ENCODE measurements at places on chromosomes 5 and 9.

DNA sequence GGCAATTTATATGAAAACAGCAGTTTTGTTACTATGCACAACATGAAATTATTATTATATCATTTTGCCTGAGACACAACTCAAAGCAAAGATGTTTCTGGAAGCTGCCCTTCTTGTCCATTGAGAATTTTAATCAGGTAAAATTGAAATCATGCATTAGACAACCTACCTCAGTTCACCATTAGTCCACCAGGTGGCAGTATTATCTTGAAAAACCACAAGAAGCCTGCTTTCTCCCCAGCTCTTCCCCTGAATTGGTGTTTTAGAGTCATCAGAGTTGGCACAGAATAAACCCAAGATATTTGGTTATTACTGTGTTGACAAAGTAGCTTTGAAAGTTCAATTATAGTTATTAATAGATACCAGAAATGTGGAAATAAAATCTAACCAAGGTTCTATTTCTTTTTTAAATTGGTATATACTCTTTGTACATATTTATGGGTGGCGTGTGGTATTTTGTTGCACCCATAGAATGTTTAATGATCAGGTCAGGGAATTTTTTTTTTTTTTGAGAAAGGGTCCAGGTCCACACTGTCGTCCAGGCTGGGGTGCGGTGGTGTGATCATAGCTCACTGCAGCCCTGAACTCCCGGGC, 25.7 kb downstream of the UTP15 start:
- DNase-seq, result peak; percentile 69

- DNase-seq, result no peak
These were observed 70.0 kb downstream of the GLDC start for GRCh38 chr9:6575324-6576034.

DNA sequence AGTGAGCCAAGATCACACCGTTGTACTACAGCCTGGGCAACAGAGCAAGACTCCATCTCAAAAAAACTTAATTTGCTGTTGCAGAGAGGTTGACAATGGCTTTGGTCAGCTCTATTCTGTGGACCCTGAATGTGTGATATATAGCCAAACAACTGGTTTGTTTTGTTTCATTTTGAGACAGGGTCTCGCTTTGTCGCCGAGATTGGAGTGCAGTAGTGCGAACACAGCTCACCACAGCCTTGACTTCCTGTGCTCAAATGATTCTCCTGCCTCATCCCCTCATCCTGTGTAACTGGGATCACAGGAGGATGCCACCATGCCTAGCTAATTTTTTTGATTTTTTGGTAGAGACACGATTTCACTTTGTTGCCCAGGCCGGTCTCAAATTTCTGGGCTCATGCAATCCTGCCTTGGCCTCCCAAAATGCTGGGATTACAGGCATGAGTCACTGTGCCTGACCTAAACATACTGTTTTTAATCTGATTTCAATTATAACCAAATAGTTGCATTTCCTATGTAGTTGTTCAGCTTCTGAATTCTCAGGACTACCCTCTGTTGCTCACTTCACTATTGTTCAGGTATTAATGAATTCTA, 9.8 kb downstream of the RNF183 start:
- no peak for DNase-seq

GRCh38 chr9:127763918-127764384, 14.5 kb downstream of the SH2D3C start:
- no peak for DNase-seq

DNA sequence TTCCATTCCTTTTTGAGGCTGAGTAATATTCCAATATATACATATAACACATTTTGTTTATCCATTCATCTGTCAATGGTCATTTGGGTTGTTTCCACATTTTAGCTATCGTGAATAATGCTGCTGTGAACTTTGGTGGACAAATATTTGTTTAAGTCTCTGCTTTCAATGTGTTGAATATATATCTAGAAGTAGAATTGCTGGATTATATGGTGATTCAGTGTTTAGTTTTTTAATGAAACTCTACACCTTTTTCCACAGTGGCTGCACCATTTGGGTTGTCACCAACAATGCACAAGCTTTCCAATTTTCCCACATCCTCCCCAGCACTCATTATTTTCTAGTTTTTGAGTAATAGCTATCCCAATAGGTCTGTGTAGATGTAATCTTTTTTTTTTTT, 69.5 kb downstream of the ACTBL2 start:
- DNase-seq, result no peak

DNA sequence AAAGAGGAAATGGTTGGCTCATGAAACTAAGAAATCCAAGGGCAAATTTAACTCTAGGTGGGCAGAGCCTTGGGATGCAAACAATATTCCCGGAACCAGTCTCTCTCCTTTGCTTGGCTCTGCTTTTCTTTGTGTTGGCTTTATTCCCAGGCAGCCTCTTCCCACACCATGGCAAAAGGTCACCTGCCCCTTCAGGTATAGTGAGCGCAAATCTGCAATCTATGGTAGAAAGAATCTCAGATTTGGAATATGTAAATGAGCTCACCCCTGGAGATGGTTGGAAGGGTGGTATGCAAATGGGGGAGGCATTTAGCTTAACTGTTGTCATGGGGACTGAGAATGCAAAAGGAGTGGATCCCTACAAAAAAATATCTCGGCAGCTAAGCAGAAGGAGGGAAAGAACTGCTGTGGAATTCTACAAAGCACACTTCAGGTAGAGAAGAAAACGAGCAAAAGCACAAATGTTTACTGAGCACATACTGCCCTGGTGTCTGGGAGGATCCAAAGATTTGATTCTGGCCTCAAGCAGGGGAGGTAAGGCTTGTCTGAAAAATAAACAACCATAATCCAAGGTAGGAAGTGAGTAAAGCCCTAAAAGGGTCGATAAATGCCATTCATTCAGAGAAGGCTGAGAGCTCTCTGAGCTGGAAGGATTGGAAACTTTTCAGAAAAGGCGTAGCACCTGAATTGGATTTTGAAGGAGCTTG, 139.7 kb downstream of the TLE1 start:
- no peak for DNase-seq

- DNase-seq, result peak; percentile 47
These were observed 87.6 kb downstream of the ERP44 start for GRCh38 chr9:100011062-100011681.

Data from Caco-2 (cell line).